Fibroblast of lung (primary cell): ENCODE measurements at places on chromosomes 1 and 21.

DNA sequence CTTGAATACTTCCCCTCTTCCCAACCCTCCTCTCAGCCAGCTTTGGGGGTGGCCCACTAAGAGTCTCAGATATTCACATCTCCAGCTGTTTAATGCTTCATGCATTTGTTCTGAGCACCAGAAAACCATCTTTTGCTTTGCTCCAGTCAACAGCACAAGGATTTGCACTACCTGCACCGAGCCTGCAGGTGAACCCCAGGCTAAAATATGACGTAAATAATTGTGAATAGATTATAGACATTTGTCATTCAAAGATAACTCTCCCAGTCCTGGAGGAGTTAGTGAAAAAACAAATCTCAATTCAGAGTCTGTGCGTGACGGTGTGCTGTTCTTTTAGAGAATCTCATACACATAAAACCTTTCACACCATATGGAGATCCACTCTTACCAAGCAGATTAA lies 7.4 kb downstream of the CD247 start:
- DNase-seq: no peak

GRCh38 chr21:37159053-37159776 lies 86.2 kb downstream of the TTC3 start:
- peak; percentile 67 for DNase-seq

GRCh38 chr1:188269956-188270355 lies 1441.2 kb downstream of the PLA2G4A start:
- no peak for DNase-seq

DNA sequence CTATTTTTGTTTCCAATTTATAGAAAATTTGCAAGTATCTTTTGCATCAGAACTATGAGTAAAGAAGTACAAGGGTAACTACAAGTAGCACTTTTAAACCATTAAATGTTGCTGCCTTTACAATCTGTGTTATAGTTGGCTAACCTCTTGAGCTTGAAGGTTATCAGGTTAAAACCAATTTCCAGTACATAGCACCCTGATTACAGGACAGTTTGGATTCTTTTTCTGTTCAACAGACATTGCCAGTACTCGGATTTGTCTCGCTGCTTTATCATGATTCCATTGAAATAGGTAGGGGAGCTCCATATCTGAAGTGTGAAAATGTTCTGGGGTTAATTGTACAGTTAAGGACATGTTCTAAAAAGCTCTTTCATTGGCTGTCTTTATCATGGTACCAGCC lies 40.0 kb downstream of the MIA3 start:
- DNase-seq: no peak

- DNase-seq: peak; percentile 40
Observed at GRCh38 chr21:16455978-16456377, 726.2 kb downstream of the USP25 start.

DNA sequence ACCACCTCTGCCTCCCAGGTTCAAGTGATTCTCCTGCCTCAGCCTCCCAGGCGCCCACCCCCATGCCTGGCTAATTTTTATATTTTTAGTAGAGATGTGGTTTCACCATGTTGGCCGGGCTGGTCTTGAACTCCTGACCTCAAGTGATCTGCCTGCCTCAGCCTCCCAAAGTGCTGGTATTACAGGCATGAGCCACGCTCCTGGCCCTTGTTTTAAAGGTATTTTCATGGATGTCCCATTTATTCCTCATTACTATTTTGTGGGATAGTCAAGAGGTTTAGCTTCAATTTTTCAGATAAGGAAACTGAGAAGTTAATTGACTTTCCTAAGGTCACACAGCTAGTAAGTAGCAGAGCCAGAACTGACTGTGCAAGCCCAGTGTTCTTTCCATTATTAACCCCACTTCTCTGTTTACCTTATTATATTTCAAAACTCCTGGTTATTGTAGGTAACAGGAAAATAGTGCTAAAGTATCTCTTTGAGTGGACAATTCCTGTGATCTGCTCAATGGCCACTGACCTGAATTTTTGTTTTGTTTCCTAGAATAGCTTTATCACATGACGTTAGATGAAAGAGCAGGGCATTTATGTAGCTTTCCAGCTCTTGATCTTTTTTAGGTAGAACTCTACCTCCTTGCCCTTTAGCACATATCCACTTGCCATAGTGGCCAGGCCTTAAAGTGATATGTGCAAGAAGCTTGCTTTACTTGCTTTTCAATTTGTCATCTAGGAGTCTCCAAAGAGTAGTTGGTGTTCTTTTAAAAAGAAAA lies 13.6 kb downstream of the ZYG11B start:
- DNase-seq: no peak

DNA sequence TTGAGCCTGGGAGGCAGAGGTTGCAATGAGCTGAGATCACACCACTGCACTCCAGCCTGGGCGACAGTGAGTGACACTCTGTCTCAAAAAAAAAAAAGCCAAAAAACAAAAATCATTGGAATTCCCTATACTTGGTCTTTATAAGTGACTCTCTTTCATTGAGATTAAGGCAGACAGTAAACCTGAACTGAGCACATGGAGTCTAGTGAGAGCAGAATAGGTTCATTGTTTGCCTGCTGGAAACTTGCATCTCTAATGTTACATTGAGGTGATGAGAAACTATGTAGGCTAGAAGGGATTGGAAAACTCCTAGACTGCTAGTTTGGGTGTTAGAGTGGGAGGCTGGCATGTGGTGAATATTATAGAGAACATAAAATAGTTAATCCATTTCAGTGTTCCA lies 25.4 kb downstream of the MAST2 start:
- no peak for DNase-seq

GRCh38 chr1:15156807-15157380 lies 3.3 kb downstream of the TMEM51 start:
- DNase-seq: no peak

DNA sequence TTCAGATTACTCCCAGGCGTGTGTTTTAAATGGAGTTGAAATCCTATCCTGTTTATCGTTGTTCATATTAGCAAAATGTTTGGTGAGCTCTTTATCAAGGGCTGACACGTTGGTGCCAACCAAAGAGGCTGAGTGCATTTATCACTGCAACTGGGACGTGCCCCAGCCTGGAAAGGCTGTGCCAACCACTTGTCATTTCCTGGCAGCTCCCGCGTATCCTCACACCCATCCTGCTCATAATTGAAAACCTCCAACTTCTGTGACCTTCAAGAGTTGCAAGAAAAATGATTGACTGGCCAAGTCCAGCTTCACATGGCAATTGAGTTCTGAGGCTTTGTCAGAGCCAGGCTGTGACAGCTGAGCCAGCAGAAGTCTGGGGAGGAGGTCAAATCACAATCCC lies 43.7 kb upstream of the KCNA3 start:
- DNase-seq: no peak

GRCh38 chr21:38718481-38718880 lies 87.2 kb upstream of the ETS2 start:
- no peak for DNase-seq

- no peak for DNase-seq
Observed at GRCh38 chr1:151924691-151925587, 15.6 kb upstream of the THEM4 start.

DNA sequence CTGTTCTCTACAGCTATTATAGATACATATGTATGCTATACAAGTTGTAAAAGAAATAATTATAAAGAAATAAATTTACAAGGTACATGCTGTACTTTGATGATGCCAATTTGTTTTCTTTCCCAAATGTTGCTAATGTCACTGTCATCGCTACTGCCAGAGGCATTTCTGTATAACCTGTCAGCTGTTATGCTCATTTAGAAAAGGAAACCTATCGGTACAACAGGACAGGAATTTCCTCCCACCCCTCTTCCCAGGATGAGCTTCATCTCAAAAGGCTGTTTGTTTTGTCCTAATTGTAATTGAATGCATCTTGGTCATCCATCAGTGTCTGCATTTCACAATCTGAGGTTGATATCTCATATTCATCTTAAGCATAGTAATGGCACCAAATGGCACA lies 975.7 kb downstream of the TTLL7 start:
- no peak for DNase-seq

DNA sequence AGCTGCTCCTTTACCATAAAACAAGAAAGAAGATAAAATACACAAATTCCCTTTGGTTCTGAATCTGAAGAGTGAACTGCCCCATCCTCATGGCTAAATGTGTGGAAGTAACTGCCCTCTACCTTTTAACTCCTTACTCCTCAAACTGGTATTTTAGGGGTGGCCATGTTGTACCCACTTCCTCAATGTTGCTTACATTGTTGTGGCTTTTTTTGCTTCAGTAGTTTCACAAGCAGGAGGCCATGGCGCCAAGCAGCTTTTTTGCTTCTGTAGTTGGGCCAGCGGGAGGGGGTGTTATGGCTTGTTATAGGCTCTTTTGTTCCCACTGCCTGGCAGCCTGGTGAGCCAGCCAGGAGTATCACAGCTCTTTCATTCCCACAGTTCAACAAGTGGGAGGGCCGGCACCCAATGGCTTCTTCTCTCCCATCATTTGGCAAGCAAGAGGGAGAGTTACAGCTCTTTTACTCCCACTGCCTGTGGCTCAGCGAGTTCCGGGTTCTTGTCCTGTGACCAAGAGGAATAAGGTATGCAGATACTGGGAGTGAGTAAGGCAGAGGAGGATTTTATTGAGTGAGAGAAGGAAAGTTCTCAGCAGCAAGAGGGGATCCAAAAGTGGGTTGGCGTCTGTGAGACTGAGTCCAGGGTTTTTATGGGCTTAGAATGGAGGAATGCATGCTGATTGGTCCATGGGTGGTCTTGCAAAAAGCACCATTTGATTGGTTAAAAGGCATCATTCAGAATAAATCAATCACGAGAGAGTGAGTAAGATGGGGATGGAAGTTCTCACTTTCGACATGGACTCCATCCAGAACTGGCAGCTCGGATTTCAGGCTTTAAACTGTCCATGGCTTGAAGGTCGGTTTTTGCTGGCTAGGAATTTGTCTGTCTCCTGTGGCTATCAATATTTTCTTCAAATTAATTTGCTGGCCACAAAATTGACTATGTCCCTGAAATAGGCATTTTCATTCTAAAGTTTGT lies 429.6 kb downstream of the HLX start:
- DNase-seq: peak; percentile 39

- no peak for DNase-seq
Observed at GRCh38 chr1:23521588-23521987, 9.4 kb downstream of the E2F2 start.

DNA sequence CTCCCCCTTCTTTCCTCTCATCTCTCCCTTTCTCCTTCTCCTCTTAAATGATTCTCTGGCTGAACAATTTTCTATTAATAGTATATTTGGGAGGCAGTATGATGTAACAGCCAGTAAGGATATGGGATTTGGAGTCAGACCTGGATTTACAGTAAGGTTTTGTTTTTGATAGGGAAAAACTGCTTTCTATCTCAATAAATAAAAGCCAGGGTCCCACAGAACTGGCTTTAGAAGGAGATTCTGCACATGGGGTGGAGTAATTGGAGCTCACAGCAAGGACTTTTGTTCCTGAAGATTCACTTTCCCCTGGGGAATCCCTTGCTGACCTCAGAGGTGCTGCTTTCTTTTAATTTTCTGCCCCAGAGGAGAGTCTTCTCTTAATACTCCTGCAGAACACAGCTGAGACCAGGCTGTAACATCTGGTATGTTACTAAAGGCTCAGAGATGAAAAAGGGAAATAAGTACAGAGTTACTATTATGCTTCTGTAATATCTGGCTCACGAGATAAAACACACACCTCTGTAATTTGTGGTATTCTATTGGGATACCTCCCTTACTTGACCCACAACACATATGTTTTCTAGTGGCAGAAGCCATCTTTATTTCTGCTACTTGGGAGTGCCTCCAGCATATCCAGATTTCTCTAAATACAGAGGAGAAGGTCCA lies 13.4 kb downstream of the EPB41 start:
- peak; percentile 24 for DNase-seq

DNA sequence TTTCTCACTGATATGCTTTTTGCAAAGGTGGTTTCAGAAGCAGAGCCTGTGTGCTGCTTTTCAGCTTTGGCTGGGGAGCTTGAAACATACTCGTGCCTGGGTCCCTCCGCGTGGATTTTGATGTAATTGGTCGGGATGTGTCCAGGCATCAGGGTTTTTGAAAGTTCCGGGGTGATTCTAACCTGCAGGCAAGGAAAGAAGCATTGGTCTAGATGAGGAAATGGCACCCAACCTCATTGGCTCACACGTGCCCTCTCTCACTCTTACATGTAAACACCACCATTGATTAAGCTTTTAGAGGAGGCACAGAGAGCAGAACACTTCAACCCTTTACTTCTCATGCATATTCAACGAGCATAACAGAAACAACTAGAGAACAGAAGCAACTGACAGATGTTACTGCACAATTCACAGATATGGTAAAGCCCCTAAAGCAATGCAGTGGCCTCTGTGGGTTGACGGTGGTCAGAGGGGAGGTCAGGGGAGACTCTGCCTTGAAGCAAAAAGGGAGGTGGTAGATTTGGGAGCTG lies 112.1 kb downstream of the TLR5 start:
- DNase-seq: no peak

DNA sequence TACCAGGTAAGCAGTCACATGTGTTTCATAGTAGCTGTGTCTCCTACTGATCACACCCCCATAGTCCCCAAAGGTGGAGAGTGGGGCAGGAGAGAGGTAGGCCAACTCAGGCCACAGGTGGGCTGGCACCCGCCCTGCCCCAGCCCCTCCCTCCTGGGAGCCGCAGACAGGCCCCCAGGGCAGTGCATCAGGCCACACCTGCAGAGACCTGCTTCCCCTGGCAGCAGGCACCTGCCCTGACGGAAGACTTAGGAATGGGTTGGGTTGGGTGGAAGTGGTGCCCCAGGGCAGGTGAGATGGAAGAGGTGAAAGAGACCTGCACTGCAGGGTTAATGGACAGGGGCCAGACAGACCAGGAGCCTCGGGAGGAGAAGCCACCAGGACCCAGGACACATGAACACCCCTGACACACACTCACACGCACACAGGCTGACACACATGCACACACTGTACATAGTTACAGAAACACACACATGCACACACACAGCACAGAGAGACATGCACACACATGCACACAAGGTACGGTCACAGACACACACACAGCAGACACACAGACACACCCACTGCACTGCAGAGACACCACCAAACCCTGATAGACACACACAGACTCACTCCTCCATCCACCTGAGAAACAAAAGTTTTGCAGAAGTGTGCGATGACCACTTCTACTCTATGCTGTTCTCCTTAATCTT lies 1.7 kb upstream of the COL18A1 start:
- DNase-seq: no peak

GRCh38 chr1:200161801-200162200 lies 134.3 kb downstream of the NR5A2 start:
- no peak for DNase-seq

- DNase-seq: peak; percentile 44
Observed at GRCh38 chr1:1539310-1540089, 924 bp downstream of the TMEM240 start.

- DNase-seq: no peak
Observed at GRCh38 chr1:202214089-202214843, 20.7 kb downstream of the LGR6 start.

DNA sequence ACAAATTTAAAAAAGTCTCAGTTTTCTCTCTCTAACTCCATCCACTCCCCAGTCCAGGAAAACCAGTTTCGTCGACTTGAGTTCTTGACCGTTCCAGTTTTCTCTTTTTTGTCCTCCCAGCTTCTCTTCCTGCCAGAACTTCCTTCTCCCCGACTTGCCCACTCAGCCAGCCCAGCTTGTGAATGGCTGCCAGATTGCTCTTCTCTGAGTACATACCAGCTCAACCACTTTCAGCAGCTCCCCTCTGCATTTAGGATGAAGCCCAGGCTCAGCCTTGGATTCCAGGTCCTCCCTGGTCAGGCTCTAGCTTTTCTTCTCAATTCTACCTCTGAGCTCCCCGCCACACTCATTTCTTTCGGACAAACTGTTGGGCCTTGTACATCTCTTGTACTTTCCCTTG lies 1.4 kb downstream of the DIO1 start:
- no peak for DNase-seq

- no peak for DNase-seq
Observed at GRCh38 chr1:25030012-25030411, 99.9 kb upstream of the RUNX3 start.

- DNase-seq: no peak
Observed at GRCh38 chr21:30083225-30083945, 83.2 kb downstream of the CLDN17 start.
